Suppressor macrophage treated with lipopolysaccharide for 4 hours (primary cell): ENCODE measurements at places on chromosomes 4 and X.
A peak's percentile ranks its signal among the peaks of the same experiment; 100 is the strongest.

DNA sequence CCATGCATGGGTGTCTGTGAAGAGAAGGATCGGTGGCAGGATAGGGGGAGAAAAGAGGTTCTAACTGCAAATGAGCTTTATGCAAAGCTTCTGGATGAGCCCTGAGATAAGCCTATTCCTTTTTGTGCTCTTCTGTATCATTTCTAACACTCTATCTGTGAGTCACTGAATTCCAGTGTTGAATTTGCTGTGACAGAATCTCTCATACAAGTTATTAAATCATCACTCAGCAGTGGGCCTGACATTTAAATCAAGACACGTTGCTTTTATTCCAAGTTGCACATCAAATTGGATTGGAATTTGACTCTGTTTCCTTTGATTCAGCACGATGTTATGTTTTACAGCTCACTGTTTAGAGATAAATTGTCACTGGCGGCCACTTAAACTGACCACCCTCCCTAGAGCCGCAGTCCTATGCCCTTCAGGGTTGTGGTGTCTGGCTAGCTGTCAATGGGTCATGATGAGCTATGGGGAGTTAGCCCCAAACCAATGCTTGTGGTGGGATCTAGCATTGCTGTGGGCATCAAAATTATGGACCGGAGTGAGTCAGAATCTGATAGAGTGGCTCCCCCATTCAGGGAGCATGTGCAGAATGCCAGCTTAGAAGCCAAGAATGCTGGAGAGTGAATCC, 42.7 kb downstream of the LHFPL1 start:
- DNase-seq, result no peak

- no peak for DNase-seq
Observed at GRCh38 chr4:176077561-176077960, 11.9 kb downstream of the WDR17 start.

DNA sequence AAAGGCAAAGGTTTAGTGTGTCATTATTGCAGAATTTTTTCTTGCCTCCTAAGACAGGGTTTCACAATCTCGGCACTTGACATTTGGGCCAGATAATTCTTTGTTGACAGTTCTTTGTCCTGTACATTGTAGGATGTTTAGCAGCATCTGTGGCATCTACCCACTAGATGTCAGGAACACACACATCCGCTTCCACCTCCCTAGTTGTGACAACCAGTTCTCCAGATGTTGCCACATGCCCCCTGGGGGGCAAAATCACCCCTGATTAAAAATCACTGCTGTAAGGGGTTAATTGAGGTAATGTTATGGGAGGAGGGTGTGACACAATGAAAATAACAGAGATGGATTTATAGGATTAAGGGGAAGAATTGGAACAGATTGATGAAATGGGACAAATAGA, 75.3 kb downstream of the HMGB2 start:
- no peak for DNase-seq

- DNase-seq, result peak; percentile 74
Observed at GRCh38 chr4:158253350-158253980, 43.2 kb downstream of the TMEM144 start.

- DNase-seq, result peak; percentile 58
Observed at GRCh38 chrX:9370893-9371292, 94.0 kb upstream of the TBL1X start.

GRCh38 chrX:8364369-8365141, 100.1 kb upstream of the VCX3B start:
- no peak for DNase-seq

- no peak for DNase-seq
Observed at GRCh38 chrX:150036181-150036580, 97.9 kb upstream of the EOLA2 start.

DNA sequence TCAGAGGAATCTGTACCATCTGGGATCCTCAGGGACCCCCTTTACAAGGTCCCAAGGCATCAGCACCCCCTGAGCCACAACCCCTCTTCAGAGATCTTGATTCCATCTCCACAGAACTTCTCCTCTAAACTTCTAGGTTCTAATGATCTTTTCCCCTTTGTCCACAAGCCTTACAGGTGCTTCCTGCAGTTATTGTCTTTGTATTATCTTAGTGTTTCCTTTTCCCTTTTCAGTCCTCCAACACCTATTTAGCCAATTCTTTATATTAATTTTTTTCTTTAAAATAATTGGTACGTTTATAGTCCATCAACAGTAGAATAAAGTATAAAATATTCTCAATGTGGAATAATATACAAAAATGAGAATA, 35.2 kb upstream of the FAM241A start:
- no peak for DNase-seq

DNA sequence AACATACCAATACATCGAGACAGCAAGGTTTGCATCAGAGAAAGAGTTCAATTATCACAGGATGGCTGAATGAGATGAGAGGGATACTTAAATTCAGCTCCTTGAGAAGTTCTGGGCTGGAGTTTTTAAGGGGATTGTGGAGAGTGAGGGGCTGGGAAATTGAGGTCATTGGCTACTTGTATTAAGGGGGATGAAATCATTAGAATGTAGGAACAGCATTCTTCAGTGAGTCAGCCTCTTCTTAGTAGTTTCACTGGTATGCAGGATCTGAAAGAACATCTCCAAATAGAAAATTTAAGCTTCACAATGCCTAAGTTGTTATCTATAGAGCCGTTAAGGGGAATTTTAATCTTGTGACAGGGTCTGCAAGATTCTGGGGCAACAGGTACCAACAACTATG, 211.6 kb upstream of the TAPT1 start:
- DNase-seq, result no peak

DNA sequence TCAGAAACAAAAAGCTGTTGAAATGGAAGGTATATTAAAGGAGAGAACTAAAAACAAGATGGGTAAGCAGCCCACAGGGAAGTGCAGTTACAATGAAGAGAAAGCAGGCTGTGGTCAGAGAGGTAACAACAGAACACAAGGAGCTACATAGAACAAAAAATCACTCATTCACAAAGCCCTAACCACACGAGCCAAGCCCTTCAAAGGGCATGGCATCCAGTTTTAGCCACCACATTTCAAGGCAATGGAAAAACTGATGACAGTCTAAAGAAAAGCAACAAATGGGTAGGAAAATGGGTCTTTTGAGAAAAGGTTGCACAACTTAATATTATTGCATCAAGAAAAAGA, 37.5 kb downstream of the KDR start:
- DNase-seq, result no peak

DNA sequence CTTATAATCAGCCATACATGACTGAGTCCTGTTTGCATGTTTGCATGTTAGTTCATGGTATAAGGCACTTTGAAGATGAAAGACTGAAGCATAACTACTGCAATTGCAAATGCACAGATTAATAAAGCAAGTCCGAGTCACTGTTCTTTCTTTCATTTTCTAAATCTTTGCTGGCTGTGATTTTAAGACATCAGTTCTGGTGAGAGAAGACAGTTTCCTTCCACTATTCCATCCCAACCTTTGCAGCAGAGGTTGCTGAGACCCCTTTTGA, 28.3 kb downstream of the RASL11B start:
- no peak for DNase-seq

DNA sequence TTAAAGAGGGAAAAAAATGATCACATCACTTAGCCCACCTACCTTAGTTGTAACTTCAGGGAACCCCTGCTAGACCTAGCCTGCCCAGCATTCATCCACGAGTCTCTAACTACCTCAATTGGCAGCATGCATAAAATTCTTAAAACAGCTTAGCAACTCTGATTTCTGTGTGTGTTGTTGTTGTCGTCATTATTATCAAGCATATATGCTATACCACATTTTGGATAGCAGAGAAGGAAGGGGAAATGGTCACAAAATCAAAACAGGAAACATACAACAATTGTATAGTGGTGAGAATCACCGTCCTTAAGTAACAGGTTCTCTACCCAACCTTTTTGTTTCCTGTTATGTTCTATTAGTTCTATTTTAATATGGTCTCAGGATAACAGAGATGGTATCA, 2.7 kb upstream of the ACOT9 start:
- DNase-seq, result no peak

DNA sequence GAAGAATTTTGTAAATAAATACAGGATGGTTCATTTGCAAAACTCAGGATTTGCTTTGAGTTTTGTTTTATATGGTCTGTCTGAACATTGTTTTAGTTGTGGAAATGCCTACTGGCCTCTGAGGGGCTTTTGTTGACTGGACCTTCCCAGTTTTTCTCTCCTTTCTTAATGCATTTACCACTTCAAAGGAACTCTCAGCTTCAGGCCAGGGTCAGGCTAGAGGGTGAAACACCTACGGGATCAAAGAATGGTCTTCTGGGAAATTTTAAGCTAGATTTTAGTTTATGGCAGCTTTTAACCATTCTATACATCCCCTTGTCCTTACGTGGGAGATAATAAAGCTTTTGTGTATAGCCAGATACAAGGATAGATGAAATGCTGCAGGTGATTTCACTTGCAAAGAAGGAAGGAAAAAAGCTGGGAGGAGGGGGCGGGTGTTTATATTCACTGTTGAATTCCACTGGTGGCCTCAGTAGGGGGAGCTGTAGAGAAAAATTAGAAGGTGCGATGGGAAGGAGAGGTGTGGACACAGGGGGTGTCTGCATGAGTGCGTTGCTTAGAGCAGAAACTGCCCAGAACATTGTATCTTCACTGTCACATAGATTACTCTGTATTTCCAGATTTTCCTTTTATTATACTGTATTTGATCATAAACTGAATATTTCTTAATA, 151.8 kb downstream of the TSPAN5 start:
- no peak for DNase-seq
